ENCODE measurements at places on chromosomes 3 and 15.

- no peak for DNase-seq
Measured at GRCh38 chr3:85780806-85781205, 822.0 kb downstream of the CADM2 start.

GRCh38 chr15:101277038-101277822 lies at the start of gene SELENOS:
SELENOS (minus strand) TSS chr15:101277485; CDS start chr15:101277417, 68 bp downstream.
- DNase-seq, result peak; percentile 93

DNA sequence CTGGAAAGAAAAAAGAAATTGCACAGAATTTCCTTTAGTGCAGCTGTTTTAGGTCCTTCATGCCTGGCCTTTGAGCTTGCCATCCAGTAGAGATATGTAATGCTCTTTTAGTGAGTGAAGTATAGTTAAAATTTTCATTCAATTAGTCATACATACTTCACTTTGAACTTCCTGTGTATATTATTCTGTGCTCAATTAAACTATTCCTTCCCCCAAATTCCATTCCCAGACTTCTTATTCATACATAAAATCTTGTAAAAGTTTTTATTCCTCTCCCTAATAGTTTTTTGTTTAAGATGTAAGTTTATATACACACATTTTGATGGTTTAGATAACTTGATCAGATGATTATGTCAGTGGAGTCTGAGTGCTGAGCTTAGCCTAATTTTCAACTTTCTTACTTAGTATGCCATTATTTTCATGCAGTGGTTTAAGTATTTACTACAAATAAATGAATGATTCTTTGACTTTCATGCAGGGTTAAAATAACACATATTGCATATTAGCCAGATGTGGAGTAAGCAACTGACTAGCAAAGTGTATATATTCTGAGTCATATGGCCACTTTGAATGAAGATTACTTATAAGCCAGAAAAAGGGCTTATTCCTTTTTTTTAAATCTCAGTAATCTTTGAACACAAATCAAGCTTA lies 42.5 kb upstream of the ABHD10 start:
- peak; percentile 56 for DNase-seq

DNA sequence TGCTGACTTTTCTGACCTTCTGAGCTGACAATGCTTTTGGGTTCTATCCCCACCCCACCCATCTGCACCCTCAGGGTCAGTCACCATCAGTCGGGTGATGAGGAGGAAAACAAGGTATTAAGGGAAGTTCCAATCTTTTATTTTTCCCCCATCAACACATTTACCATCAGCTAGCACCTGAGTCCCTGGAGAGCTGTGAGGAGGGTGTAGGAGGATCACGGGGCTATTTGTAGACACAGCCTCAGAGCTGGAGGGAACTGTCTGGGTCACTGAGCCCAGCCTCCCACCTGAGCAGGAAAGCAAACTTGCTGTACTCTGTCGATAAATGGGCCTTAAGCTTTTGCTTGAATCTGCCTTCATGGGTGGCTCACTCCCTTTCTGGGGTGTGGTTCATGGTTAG lies 24.8 kb upstream of the ZFAND6 start:
- no peak for DNase-seq

DNA sequence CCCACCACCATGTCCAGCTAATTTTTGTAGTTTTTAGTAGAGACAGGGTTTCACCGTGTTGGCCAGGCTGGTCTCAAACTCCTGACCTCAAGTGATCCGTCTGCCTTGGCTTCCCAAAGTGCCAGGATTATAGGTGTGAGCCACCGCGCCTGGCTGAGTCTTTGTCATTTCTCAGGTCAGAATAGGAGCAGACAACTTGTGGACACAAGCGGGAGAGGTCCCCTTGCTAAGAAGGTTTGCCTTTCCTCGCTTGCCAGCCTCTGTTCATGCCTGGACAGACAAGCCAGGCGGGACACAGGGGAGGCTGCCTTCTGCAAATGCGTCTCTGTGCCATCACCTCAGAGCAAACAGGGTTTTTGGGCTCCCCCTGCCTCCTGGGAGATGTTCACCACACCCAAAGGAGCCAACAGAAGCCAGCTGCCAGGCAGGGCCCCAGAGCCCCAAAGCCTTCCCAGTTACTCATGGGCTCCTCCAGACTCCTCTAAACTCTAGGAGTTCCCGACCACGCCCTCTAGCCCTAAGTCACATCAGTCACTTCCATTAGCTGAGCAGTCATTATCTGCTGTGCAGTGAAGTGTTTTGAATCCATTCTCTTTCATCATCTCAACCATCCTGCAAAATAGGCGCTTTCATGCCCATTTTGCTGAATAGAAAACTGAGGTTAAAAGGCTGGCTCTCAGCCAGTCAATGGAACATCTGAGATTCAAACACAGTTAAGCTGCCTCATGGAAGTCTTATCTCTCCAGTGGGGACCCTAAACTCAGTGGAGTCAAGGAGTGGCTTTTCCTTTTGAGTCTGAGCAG lies 245.0 kb downstream of the UACA start:
- DNase-seq, result no peak

DNA sequence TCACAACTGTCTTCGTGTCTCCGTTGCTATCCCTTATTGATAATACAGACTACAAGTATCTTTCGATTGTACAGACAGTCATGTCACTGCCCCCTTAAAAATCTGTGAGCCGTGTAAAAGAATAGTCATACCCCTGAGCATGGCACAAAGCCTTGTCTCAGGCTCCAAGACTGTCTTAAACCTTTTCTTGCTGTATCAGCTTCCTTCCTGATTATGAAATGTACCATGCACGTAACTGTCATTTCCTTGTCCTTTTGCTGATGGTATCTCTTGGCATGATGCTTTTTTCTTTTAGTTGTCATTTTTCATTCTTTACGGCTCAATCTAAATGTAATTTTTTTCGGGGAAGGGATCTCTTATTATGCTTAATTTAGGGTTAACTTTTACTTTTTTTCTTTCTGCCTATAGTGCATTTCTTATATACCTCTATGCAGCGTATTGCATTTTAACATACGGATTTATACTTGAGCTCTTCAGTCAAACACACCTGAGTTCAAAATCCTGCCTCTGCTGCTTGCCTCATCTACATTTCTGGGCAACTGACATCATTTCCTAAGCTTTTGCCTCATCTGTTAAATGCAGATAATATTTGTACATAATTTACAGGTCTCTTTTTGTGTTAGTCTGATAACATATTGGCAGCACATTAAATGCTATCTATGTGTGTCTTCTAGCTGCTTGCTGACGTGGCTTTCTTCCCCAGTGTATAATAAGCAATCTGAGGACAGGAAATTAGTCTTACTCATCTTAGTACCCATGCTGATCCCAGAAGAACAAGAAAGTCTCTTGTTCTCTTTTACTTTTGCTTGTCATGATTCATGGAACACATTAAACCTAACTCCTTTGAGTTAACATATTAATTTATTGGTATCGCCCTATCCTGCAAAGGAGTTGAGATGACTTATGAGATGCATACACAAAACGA lies 57.3 kb downstream of the ROBO2 start:
- no peak for DNase-seq

- no peak for DNase-seq
Measured at GRCh38 chr3:16332904-16333426, 68.0 kb downstream of the OXNAD1 start.

- no peak for DNase-seq
Measured at GRCh38 chr3:4711680-4711992, 218.5 kb downstream of the ITPR1 start.

DNA sequence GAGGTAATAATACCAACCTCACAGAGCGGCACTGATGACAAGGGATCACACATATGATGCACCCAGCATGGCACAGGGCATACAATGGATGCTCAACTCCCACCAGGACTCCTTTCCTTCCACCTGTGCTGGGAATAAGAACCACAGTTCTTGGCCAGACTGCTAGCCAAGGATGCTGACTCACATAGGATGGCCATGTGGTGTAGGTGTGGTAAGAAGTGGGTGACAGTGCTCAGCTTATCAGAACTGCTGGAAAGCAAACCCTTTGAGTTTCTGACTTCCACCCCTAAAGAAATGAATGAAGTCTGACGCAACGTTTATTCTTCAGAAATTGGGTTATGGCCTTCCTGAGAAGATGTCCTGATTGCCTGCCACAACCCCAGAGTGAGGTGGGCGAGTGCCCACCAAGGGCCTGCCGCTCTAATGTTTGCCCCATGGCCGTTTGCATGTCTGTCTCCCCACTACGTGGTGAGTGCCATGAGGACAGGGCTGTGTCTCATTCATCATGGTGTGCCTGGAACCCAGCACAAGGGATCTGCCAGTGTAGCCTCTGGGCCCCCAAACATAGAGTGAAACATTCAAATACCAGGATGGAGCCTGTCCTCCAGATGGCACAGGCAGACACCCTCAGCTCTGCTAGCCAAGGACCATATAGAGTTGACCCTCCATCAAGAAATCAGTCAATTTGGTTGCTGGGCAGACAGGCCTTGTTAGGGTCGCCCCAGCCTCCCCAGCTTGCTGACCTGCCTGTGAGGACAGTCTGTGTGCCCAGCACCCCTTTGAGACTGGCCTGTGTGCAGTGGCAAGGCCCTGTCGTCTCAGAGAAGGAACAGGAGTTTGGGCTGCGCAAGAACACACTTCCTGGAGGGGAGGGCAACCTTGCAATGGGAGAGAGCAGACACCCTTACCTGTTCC lies 57.6 kb upstream of the SLCO2A1 start:
- DNase-seq, result peak; percentile 57

Data from NCI-H226 (cell line).